ENCODE measurements at places on chromosomes 4 and X.

GRCh38 chr4:150242820-150243458 is 164.7 kb downstream of the DCLK2 start:
- peak; percentile 49 for DNase-seq

DNA sequence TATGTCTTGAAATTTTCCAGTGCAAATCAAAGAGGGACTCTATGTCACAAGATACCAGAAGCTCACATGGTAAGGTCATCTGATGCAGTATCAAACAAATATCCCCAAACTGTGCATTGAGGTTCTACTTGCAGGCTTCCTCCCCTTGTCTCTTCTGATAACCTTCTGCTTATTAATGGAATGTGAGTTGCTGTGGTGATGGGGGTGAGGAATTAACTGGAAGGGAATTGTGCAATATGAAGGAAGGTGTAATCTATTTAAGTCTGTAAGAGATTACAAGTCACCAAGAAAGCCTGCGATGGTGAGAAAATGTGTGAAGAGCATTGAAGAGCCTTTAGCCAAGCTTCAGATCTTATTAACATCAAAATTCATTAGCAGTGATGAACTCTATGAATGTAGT is 15.4 kb upstream of the MAGED1 start:
- no peak for DNase-seq

DNA sequence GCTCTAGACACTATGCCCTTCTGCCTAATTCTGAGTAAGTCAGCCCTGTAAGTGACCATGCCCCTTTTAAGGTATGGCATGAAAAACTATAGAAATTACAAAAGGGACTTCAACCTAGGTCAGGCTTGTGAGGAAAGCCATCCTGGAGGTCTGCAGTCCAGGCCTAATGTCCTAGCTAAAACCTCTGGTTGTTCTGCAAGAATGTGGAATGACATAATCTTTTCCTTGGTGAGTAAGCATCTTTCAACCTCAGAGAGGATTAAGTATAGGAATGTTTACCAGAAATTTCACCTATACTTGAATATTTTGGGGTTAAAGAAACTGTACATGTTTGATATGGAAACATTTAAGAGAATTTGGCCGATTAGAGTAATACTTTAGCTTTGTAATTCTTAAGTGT is 23.8 kb upstream of the HPSE start:
- peak; percentile 70 for DNase-seq

DNA sequence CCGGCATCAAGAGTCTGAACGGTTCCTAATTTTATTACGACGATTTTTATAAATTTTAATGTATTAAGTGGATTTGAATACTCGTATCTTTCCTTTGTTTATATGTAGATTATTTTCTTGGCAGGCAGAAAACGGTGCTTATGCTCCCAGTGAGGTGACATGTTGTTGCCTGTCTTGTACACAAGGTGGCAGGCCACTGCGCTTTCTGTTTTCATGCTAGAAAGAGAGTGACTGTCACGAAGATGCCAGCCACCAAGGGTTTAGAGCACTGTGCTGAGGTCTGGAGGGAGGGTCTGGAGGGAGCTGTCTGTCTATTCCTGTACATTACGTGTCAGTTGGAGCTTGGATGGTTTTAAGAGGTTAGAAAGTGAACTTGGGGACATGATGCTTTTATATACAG is 87.7 kb downstream of the SHROOM2 start:
- no peak for DNase-seq

GRCh38 chrX:129737916-129738315 is 863 bp upstream of the XPNPEP2 start:
- DNase-seq, result no peak

DNA sequence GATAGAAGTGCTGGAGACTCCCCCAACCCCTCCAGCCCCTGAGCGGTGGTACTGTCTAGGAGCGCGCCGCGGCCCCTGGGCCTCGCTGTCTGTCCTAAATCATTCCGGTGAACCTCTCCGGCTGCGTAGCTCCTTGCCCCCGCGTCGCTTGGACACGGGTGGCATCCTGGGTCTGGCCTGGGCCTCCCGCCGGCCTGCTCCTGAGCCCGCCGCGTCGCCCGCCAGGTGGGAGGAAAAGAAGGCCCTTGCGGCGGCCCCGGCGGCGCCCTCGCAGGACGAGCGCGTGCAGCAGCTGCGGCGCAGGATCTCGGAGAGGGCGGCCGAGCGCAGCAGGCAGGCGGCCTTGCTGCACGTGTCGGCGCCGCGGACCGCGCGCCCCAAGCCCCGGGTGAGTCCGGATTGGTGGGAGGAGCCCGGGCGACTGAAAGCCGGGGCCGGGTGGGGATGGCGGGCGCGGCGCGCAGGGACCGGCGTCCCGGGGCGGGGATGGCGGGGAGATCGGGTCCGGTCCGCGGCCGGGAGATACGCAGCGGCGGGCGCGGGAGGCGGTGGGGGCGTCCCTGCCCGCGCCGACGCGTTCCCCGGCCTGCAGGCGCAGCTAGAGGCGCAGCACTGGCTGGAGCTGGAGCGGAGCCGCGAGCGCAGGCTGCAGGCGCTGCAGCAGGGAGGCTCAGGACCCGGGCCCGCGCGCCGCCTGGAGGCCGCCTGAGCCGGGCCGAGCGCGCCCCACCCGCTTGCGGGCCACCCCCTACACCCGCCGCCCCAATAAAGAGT is 6.5 kb upstream of the RNF4 start:
- peak; percentile 78 for DNase-seq

- no peak for DNase-seq
Observed at GRCh38 chr4:1338752-1339414, 8.1 kb upstream of the UVSSA start.

DNA sequence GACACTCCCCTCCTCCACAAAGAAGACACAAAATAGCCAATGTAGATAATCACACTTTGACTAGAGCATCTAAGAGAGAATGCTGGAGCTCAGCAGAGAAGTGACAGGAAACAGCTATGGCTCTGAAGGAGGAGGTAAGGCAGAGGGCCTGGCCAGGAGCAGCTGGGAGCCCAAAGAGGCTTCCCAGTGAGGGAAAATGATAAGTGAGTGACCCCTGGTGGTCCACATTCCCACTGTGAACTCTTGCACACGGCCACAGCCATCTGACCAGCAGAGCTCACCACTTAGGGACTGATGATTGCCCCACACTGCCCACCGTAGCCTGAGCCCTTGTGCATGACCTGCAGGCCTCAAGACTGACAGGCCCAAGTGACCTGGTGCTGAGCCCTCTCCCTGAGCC is 162.7 kb upstream of the GALNTL6 start:
- DNase-seq, result no peak
